ENCODE measurements at places on chromosomes 4 and X.

DNA sequence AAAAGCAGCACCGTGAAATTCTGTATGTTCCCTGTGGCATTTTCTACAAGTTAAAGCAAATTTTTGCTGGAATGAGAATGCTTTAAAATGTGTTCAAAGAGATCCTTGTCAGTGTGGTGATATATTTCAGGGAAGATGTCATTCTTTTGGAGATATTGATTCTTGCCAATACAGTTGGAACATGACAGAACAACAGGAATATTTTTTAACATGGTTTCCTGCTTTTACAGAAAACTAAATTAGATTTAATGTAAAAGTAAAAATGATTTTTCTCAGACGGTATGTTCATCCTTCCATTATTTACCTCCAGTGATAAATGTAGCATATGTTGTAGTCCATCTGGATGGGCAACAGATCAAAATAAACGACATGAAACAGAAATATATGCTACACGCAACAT is 474.8 kb downstream of the TMA16 start:
- no peak for DNase-seq

- DNase-seq = no peak
Observed at GRCh38 chrX:123075947-123076561, 108.0 kb upstream of the GRIA3 start.

DNA sequence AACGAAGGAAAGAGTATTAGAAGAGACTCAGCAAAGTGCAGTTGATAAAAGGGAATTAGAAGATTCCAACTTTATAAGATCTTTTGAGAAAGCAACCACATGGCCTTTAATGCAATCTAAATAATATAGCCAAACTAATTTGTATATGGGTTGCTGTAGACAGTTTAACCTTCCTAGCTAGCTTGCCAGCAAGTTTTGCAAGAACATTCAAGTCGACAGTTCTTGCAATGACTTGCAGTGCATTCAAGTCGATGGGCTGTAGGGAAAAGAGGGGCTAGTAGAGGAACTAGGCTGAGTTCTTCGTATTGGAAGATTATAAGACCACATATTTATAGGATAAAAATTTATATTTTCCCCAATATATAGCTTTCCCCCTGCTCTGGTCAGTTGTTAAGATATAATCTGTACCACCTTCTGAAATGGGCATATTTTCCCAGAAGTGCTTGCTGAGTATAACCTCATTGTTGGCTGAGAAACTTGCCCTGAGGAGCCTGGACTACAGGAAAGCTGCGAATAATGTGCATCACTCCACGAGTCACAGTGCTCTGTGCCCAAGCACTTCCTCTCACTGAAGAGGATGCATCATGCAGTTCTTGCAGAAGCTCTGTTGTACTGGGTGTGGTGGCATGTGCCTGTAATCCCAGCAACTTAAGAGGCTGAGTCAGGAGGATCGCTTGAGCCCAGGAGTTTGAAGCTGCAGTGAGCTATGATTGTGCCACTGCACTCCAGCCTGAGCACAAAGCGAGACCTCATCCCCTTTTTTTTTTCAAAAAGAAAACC is 56.7 kb downstream of the DOCK11 start:
- DNase-seq = no peak

GRCh38 chrX:108353452-108353851 is 84.8 kb downstream of the COL4A6 start:
- no peak for DNase-seq

DNA sequence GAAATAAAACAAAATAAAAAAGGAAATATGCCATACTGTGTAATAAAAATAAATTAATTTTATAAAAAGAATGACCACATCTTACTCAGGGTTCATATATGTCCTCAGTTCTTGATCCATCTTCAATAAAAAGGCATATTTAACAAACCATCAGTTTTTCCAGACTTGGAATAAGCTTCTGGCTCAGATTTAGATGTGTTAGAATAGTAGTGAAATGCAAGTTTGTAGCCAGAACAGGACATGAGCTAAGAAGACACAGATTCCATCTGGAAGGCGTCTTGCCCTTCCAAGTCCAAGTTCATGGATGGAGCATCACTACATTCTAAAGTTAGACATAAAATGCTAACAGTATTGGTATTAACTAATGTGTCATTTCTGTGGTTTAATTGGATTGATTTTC is 10.3 kb upstream of the LSM6 start:
- DNase-seq = no peak

- no peak for DNase-seq
Observed at GRCh38 chr4:87239821-87240220, 19.4 kb upstream of the KLHL8 start.

DNA sequence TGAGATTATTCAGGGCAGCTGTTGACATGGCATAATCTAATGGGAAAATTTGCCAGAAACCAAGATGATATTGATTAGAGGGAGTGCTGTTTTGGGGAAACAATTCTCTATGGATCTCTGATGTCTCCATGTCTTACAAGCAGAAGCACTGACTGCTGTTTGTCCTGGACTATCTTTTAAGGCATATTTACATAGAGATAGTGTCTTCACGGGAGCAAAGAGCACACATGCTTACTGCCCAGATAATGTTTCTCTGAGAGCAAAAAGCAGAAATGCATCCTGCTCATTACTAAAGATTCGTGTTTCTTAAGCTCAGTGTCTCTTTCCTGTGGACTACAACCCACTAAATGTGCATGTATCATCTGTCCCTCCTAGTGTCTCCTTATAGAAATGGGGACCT is 41.3 kb upstream of the GLRA3 start:
- DNase-seq = no peak

GRCh38 chr4:27154706-27155105 is 294.1 kb downstream of the STIM2 start:
- no peak for DNase-seq

DNA sequence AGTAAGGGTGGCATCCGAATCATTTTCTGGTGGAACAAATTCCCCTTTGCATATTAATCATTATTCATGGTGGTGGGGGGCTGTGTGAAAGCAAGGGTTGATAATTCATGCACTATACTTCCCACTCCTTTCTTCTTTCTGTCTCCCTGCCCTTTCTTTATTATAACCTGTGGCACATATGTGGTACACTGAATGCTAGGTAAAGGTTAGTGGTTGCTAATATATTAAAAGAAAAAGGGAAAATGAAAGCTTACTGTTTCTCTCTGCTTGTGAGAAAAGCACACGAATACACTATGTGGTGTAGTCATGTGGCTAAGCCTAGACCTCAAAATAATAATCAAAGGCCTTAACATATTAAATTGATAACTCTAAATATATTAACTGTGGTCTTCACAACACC is 178.4 kb upstream of the RPS6KA3 start:
- no peak for DNase-seq

- DNase-seq = no peak
Observed at GRCh38 chr4:81783558-81783957, 311.9 kb upstream of the RASGEF1B start.

- DNase-seq = no peak
Observed at GRCh38 chr4:120630427-120630826, 292.1 kb downstream of the PRDM5 start.

DNA sequence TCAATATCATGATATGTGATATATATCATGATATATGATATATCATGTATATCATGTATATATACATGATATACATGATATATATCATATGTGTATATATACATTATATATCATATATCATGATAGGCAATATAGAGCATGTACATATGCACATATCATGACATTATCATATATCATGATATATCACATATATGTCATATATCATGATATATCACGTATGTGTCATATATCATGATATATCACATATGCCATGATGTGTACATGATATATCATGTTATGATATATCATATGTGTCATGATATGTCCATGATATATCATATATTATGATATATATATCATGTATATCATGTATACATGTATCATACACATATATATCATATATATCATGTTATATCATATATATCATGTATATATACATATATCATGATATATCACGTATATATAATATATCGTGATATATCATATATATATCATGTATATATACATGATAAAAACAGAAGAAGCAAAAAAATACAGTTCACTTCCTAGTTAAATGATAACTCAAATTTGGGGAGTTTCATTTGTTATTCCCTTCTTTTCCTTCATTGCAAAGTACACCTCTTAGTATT is 670.1 kb upstream of the EPHA5 start:
- DNase-seq = no peak

DNA sequence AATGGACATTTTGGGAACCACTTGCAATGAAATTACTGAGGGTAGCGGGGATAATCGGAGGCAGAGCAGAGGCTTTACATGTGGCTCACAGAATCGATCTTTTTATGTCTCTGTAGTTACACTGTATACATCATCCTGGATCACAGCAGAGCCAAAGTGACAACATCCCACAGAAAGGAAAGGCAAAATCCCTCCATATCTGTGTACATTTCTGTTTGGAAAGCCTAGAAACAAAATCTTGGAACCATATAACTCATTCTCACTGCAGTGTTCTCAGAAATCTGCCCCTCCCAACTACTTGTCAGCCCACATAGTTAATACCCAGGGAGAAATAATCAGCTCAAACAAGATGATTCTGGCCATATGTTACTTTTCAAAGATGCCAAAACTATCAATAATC is 211.6 kb downstream of the DCLK2 start:
- no peak for DNase-seq

GRCh38 chrX:21881881-21882574 is 26.2 kb downstream of the YY2 start:
- DNase-seq = no peak

DNA sequence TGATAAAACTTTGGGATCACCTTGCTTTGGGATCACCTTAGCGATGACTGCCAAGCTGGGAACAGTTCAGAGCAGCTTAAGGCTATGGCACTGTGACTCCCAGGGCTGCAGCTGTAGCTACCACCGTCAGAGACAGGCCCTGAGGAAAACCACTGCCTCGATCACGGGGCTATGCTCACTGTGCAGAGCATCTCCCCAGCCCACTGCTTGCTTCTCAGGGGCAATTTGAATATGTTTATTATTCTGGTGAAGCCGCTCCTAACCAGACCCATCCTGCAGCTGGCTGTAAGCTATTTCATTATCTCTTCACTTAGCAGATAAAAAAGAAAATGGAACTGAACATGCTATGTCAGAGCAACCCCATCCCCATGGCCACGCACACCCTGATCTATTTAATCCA is 328.5 kb downstream of the EVC2 start:
- DNase-seq = no peak

DNA sequence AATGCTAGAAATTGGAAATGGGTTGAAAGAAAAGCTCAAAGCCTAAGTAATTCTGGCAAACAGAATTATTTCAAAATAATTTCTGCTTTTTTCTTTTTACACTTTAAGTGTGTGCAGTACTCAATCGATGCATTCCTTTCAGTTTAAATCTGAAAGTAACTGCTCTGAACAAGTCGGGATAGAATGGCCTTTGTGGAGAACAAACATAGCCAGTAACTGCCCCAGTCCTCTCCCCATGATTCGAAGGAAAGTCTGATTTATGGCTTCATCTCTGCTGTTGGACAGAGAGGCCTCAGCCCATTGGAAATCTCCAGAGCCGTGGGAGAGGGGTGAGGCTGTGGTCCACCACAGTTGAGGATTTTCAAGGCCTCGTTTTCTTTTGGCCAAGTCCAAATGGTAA is 174.0 kb upstream of the TLL1 start:
- DNase-seq = no peak

- no peak for DNase-seq
Observed at GRCh38 chr4:186724058-186724863, 605 bp upstream of the FAT1 start.

- DNase-seq = no peak
Observed at GRCh38 chr4:129179276-129179675, 83.3 kb downstream of the C4orf33 start.

DNA sequence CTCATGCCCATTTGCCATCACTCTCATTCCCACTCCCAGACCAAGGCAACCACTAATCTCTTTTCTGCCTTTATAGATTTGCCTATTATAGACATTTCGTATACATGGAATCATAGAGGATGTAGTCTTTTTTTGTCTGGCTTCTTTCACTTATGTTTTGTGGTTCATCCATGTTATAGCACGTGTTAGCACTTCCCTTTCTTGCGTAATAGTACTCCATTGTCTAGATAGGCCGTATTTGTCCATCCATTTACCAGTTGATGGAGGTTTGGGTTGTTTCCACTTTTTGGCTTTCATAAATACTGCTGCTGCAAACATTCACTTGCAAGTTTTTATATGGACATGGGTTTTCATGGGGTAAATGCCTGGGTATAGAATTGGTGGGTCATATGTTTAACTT is 48.4 kb downstream of the KIF4A start:
- DNase-seq = no peak

GRCh38 chrX:1591863-1592469 is 562 bp downstream of the AKAP17A start:
- no peak for DNase-seq

DNA sequence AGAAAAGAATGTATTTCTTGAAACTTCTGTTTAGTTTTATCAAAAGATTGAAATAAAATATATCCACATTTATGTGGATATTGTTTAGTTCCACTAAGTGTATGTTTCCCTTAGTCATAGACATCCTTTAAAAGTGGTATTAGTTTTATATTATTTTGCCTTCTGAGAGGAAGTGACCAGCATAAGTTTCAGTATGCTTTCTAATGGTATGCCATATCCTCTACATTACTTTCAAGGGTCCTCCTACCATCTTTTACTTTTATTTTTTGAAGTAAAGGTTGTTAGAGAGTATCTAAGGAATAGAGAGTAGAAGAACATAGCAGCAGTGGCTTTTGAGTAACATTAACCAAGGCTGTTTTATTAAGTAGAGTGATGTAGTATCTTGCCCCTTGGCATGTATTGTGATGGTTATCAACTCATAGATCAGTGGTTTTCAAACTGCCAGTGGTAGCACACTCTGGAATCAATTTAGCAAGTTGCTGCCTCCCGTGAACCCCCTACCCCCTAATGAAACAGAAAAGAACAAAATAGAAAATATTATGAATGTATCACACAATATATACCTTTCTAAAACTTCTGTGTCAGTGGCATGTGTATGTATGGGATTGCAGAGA is 44.8 kb downstream of the RBPJ start:
- no peak for DNase-seq

DNA sequence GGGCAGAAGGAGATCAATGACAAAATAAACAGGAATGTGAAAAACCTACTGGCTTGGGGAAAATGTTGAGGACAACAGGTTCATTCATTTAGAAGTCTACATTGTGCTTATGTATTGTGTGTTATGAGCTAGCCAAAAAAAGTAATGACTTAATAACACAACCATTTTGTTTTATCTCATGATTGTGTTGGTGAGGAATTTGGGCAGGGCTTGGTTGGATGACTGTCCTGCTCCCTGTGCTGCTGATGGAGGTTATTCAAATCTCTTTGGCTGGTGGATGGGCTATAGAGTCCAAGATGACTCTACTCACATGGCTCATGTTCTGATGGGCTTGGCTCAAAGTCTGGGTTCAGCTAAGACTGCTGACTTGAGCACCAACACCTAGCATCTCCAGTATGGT is 116.3 kb downstream of the HS3ST1 start:
- DNase-seq = no peak

DNA sequence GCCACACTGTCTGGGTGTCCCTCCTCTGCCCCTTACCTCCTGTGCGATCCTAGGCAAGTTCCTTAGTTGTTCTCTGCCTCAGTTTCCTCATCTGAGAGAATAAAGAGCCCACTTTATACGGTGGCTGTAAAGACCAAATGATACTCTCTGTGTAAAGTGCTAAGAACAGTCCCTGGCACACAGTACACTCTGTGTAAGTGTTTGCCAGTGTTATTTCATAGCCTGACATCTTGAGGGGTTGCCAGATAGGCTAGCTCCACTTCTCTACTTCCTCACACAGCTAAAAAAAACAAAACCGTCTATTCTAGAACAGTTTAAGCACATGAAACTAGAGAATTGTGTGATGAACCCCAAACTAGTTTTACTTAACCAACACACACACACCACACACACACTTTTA is 17.1 kb downstream of the SPON2 start:
- no peak for DNase-seq
